ENCODE measurements at places on chromosomes 1 and 21. TPM values are rescaled to one million over a fixed set of nuclear protein-coding genes. Genes with fewer than 3 reads are reported as not detected.

Gene RIMKLA
- total RNA-seq: 7.5 TPM

Gene HAO2
- not detected for total RNA-seq

Gene AQP10
- total RNA-seq: not detected

Gene USF1
- total RNA-seq: 33.7 TPM

Gene LRRC53
- not detected for total RNA-seq

Gene GATAD2B
- 35.3 TPM for total RNA-seq

Gene RGSL1
- total RNA-seq: not detected

Gene CLDN17
- not detected for total RNA-seq

Gene SMPDL3B
- total RNA-seq: not detected

All from Right ventricle myocardium inferior (tissue), 1 donor.